SHP77 (cell line): ENCODE measurements at places on chromosomes 16 and 17.

DNA sequence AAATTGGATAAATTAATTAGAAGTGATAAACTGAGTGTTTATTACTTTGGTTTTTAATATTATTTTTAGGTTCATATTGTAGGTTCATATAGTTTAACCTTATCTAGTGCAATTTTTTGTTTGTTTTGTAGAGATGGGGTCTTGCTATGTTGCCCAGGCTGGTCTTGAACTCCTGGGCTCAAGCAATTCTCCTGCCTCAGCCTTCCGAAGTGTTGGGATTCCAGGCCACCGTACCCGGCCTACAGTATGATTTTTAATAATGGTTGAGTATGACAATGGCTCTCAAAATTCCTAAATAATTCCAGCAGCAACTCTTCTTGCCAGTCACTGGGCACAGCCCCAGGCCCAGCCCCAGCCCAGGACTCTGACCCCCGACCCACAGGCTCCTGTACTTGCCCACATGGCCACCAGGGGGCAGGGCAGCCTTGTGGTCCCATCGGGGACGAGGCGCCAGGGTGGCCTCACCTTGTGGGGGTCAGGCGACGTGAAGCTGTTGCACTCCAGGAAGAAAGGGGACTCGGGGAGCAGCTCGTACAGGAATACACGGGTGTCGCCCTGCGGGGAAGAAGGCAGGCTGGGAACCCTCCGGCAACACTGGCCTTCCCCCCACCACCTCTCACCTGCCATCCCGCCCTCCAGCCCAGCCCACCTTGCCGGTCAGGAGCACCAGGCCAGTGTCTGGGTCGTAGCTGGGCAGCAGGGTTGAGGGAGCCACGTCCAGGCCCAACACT is 7.9 kb upstream of the PAM16 start:
- DNase-seq, result peak; percentile 14

- DNase-seq, result no peak
These were observed 540 bp downstream of the PPP4C start for GRCh38 chr16:30076276-30076791.

DNA sequence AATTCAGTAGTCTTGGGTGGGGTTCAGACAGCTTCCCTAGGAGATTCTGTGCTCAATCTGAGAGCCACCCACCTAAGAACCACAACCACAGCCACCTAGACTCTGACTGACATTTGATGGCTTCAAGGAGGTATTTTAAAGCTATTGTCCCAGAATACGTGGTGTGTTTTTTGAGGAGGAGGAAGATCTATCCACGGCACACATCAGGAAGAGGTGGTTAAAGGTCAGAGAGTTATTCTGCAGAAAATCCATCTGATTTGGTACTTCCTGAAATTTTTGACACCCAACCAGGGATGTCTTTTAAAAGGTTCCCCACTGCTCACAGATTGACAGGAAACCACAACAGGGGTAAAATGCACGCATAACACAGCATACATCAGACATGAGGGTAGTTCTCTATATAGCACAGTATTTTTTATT is 25.1 kb downstream of the SMARCE1 start:
- DNase-seq, result no peak

DNA sequence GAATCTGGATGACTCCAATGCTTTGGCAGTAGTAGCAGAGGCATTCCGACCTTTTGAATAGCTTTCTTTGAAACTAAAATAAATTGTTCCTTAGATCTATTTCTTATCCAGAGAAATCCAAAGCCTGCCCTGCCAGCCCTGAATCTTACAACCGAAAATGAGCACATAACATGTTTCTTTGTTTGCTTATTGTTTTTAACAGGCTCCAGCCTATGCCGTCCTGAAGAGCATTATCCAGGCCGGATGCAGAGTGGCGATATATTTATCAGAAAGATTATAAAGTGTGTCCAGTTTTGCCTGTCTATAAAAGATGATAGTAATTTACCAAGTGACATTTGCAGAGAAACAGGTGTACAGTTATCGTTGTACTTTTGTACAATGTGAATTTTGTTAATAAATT is 10.5 kb downstream of the COQ7 start:
- no peak for DNase-seq

GRCh38 chr17:58786586-58787295 is 31.1 kb downstream of the PPM1E start:
- no peak for DNase-seq

DNA sequence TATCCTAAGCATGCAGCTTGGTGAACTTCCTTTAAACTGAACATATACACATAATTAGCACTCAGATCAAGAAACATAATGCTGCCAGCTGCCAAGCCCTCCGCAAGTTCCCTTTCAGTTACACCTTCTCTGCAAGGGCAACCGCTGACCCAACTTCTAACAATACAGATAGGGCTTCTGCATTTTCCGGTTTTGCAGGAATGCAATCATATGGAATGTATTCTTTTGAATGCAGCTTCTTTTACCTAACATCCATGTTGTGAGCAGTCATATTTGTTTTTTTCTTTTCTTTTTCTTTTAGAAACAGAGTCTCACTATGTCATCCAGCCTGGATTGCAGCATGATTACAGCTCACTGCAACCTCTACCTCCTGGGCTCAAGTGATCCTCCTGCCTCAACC is 110.7 kb downstream of the GSG1L start:
- DNase-seq, result no peak

- no peak for DNase-seq
These were observed 14.8 kb downstream of the FAM234A start for GRCh38 chr16:249431-249830.
